ENCODE measurements at places on chromosomes 2 and 18. TPM values are rescaled to one million over a fixed set of nuclear protein-coding genes. Genes with fewer than 3 reads are reported as not detected.

Gene BCL2L11
- polyA plus RNA-seq, result 1.4 TPM

Gene OSR1
- polyA plus RNA-seq, result 0.14 TPM

Gene ACADL
- polyA plus RNA-seq, result 0.03 TPM

Gene CROCC2
- polyA plus RNA-seq, result not detected

DNA sequence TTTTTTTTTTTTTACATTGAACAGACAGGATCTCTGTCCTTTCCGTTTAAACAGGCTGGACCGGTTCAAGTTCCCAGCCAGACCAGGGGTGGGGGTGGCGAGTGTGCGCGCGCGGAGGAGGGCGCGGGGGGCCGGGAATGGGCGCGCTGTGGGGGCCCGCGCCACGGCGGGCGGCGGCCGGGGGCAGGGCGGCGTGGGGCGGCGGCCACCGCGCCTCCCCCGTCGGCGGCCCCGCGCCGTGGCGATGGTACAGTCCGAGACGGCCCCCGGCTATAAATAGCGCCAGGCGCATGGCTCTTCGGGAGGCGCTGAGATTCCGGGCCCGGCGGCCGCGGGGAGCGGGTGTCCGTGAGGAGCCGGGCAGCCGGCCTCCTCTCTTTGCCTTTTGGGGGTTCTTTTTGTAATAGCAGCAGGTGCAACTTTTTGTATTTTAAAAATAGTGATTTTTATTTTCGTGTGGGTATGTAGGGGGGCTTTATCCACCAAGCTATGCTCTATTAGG lies 430 bp upstream of the CELF4 start:
- DNase-seq, result no peak

GRCh38 chr2:76958749-76959148 lies 563.4 kb downstream of the LRRTM4 start:
- no peak for DNase-seq

DNA sequence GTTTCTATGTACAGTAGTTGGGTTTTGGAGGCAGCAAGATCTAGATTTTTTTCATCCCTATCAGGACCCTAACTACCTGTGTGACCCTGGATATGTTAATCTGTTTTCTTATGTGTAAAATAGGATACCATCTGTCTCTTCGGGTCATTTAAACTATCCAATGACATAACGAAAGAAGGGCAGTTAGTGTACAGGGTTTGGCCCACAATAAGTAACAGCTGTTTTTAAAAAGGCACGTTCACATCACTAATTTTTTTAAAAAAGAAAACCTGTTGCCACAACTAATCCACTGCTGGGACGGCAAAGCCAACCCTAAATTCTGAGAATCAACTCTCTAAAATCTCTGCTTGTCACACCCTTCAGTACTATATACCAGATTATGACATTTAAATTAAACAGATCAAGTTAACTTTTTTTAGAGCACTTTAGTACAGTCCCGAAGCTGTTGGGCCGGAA lies 869 bp downstream of the USP40 start:
- no peak for DNase-seq

- DNase-seq, result no peak
Measured at GRCh38 chr18:49728542-49728941, 84.8 kb downstream of the ACAA2 start.

GRCh38 chr18:69658103-69658502 lies 257.4 kb downstream of the DOK6 start:
- no peak for DNase-seq

DNA sequence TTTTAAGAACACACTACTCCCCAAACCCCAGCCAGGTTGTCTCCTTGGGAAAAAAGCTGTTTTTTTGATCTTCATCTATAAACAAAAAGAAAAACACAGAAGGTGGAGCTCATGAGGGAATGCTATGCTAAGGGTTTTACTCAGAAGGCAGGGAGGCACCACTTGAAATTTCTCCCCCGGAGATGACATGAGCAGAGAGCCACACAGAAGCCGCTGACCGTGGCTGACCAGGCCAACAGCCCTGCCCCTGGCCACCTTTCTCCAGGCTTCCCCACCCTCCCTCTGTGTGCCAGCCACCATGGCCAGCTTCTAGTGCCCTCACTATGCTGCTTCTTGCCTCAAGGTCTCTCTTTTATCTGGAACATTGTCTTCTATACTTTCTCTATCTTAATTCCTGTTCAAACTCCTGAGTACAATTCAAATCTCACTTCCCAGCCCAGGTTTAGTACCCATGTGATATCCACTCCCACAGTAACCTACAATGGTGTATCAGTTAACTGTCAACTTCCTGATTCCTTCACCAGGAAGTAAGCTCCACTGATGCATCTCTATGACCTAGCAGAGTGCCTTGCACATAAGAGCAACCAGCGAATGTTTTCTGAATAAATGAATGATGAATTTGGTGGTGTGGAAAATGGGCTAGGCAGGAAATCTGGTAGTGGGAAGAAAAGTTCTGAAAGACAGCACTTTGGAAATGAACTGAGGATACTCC lies 15.3 kb downstream of the LAPTM4A start:
- DNase-seq, result no peak

GRCh38 chr2:58732999-58733398 lies 491.9 kb upstream of the FANCL start:
- no peak for DNase-seq
